Naive thymus-derived CD8-positive, alpha-beta T cell (primary cell): ENCODE measurements at places on chromosomes 4 and X. TPM values are rescaled to one million over a fixed set of nuclear protein-coding genes. Genes with fewer than 3 reads are reported as not detected.

- no peak overlapping the region for H3K27ac ChIP-seq
- no peaks in the 10 kb centered on the region for H3K27me3 ChIP-seq
- peaks cover 85% of the 10 kb centered on the region for H3K36me3 ChIP-seq
- H3K4me1 ChIP-seq, result no peaks in the 10 kb centered on the region
Measured at GRCh38 chr4:42460043-42460442, 62.8 kb downstream of the SHISA3 start.

DNA sequence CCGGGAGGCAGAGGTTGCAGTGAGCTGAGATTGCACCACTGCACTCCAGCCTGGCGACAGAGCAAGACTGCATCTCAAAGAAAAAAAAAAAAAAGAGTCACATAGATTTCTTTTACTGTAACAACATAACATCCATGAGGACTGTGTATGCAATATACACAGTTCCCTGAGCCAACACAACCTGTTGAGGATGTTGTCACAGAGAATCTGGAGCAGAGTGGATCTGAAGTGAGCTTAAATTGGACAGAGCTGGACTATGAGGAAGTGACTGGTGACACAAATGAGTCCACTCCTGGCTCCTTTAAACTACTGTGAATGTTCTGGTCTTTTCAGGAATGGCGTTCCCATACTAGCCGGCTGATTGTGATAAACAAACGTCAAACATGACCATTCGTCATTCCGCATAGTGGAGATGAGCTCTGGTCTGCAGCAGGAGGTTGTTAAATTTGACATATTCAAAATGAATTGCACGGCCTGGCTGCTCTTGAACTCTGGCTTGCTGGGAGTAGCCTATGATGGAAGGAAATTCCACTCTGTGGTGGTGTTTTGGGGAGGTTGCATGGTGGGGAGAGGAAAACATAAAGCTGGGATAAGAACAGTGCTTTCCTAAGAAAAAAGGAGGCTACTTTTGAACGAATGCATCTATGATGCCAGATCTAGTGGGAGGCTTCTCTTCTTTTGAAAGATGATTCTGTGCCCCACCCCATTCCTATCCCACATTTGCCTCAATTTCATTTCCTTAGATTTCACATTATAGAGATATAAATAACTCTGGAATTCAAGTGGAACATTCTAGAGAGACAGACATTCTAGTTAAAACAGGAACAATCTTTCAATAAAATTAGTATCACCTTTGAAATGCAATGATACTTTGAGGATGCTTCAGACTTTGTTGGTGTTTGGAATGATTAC lies 149.5 kb downstream of the SHROOM3 start:
- no peak overlapping the region for H3K4me3 ChIP-seq
- H3K4me1 ChIP-seq, result peaks cover 10% of the 10 kb centered on the region
- no peak for DNase-seq
- no peak overlapping the region for H3K27ac ChIP-seq

The ATP6AP2 gene
- 75.8 TPM for total RNA-seq

GRCh38 chrX:110044346-110045249 lies 41.7 kb downstream of the TMEM164 start:
- H3K4me1 ChIP-seq, result peaks cover 28% of the 10 kb centered on the region
- H3K36me3 ChIP-seq, result no peaks in the 10 kb centered on the region
- no peak overlapping the region for H3K4me3 ChIP-seq
- no peak overlapping the region for H3K27ac ChIP-seq
- H3K27me3 ChIP-seq, result no peaks in the 10 kb centered on the region

The CT45A1 gene
- not detected for total RNA-seq

DNA sequence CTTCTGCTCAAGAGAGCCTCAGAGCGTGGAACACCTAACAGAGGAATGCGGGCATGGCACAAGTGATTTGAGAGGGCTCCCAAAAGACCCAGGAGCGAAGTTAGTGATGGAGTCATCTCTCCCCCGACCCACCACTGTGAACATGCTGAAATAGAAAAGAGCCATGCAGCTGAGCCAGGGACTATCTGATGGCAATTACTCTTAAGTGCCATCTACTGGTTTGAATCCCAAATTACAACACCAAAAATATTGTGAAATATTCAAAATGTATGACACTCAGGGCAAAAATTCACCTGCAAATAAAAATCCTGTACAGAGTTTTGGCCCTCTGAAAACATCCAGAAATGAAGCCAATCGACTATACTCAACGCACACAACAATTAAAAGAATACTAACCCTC lies 2038.9 kb upstream of the ADGRL3 start:
- no peak overlapping the region for H3K4me3 ChIP-seq
- no peak overlapping the region for H3K27ac ChIP-seq
- no peaks in the 10 kb centered on the region for H3K36me3 ChIP-seq
- H3K27me3 ChIP-seq, result no peaks in the 10 kb centered on the region
- no peaks in the 10 kb centered on the region for H3K4me1 ChIP-seq
- no peak for DNase-seq

The VGLL1 gene
- total RNA-seq, result not detected

DNA sequence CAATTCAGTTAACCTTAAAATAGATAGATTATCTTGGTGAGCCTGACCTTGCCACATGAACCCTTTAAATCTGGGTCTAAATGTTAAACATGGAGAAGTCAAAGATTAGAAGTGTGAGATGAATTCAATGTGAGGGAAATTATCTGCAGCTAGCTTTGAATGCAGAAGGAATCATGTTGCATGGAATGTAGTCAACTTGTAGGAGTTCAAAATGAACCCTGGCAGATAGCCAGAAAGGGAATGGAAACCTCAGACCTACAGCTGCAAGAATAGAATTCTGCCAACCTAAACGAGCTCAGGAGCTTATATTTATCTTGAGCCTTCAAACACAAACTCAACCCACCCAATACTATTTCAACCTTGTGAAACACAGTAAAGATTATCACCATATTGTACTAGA lies 632.5 kb downstream of the KCTD8 start:
- H3K4me3 ChIP-seq, result no peak overlapping the region
- H3K4me1 ChIP-seq, result no peaks in the 10 kb centered on the region
- H3K27ac ChIP-seq, result no peak overlapping the region
- no peaks in the 10 kb centered on the region for H3K36me3 ChIP-seq
- no peak for DNase-seq

DNA sequence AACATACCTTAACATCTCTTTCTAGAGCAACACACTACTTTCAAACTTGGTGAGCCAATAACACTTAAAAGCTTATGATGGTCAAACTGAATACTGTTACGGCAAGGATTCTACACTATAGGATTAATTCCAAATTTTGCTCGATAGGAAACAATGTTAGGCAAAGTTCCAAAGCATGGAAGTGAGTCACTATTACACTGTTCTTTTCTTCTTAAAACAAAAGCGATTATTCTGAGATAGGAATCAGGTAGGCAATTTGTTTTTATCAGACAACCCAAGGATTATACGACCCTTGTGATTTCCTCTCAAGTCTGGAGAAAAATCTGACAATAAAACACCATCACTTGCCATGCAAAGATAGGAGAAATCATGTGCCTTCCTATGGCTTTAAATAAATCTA lies 81.5 kb downstream of the HUWE1 start:
- DNase-seq, result no peak
- no peak overlapping the region for H3K27ac ChIP-seq
- peaks cover 9% of the 10 kb centered on the region for H3K4me1 ChIP-seq
- H3K36me3 ChIP-seq, result no peaks in the 10 kb centered on the region

DNA sequence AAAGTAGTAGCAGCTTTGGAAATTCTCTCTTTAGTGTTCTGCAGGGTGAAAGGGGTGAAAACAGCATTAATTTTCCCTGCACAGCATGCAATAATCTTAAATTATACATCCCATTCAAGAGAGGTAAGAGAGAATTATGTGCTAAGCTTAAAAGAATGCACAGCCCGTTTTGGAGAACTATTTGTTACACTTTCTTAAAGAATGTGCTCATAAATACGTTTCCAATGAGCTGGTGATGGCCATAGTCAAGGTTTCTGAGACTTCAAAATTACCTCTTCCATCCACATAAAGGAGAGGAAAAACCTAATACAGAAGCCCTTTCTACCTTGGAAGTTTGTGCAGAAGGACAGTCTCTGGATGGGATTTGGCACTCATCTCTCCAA lies 766.7 kb upstream of the TENM3 start:
- no peaks in the 10 kb centered on the region for H3K27me3 ChIP-seq
- no peak for DNase-seq
- no peaks in the 10 kb centered on the region for H3K36me3 ChIP-seq
- no peak overlapping the region for H3K27ac ChIP-seq

GRCh38 chr4:185879666-185880312 lies 67.8 kb upstream of the SORBS2 start:
- H3K36me3 ChIP-seq, result no peaks in the 10 kb centered on the region
- no peak overlapping the region for H3K4me3 ChIP-seq
- no peak for DNase-seq
- H3K27me3 ChIP-seq, result peaks cover 11% of the 10 kb centered on the region

- H3K4me3 ChIP-seq, result no peak overlapping the region
- DNase-seq, result no peak
- no peak overlapping the region for H3K27ac ChIP-seq
- no peaks in the 10 kb centered on the region for H3K4me1 ChIP-seq
- no peaks in the 10 kb centered on the region for H3K36me3 ChIP-seq
Measured at GRCh38 chr4:92615049-92615448, 311.3 kb downstream of the GRID2 start.

The ADH1B gene
- total RNA-seq, result not detected

DNA sequence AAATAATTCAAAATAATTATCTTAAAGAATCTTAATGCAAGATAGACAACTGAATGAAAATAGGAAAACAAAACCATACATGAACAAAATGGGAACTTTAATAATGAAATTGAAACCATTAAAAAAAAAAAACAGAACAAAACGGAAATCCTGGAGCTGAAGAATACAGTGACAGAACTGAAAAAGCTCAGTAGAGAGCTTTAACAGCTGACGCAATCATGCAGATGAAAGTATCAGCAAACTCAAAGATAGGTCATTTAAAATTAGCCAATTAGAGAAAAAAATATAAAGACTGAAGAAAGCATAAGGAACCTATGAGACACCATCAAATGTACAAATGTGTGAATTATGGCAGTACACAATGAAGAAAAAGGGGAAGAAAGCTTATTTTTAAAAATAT lies 18.8 kb downstream of the SLC25A31 start:
- H3K36me3 ChIP-seq, result peaks cover 12% of the 10 kb centered on the region
- DNase-seq, result no peak
- peaks cover 20% of the 10 kb centered on the region for H3K27me3 ChIP-seq
- H3K4me3 ChIP-seq, result no peak overlapping the region
- H3K4me1 ChIP-seq, result no peaks in the 10 kb centered on the region

The MAGEA9B gene
- total RNA-seq, result not detected

GRCh38 chr4:53118676-53119075 lies 247.2 kb downstream of the SCFD2 start:
- peaks cover 15% of the 10 kb centered on the region for H3K4me1 ChIP-seq
- peaks cover 12% of the 10 kb centered on the region for H3K36me3 ChIP-seq
- no peak overlapping the region for H3K27ac ChIP-seq
- DNase-seq, result no peak
- H3K27me3 ChIP-seq, result no peaks in the 10 kb centered on the region

- H3K27me3 ChIP-seq, result peaks cover 15% of the 10 kb centered on the region
- H3K4me1 ChIP-seq, result no peaks in the 10 kb centered on the region
- H3K4me3 ChIP-seq, result no peak overlapping the region
Measured at GRCh38 chr4:164924670-164925238, 47.8 kb downstream of the APELA start.

GRCh38 chrX:69186651-69187050 lies 21.4 kb upstream of the PJA1 start:
- no peak overlapping the region for H3K27ac ChIP-seq
- no peak overlapping the region for H3K4me3 ChIP-seq
- H3K36me3 ChIP-seq, result no peaks in the 10 kb centered on the region
- H3K4me1 ChIP-seq, result no peaks in the 10 kb centered on the region
- DNase-seq, result no peak

The FGF13 gene
- not detected for total RNA-seq

The HPRT1 gene
- 19.2 TPM for total RNA-seq

The CWH43 gene
- total RNA-seq, result not detected

The DCLK2 gene
- not detected for total RNA-seq

- no peak overlapping the region for H3K27ac ChIP-seq
- no peak overlapping the region for H3K4me3 ChIP-seq
- no peaks in the 10 kb centered on the region for H3K4me1 ChIP-seq
- DNase-seq, result no peak
- H3K27me3 ChIP-seq, result no peaks in the 10 kb centered on the region
- H3K36me3 ChIP-seq, result no peaks in the 10 kb centered on the region
Measured at GRCh38 chr4:149896432-149896831, 80.8 kb upstream of the IQCM start.

GRCh38 chr4:76342191-76342590 lies 35.7 kb downstream of the STBD1 start:
- no peak for DNase-seq
- peaks cover 2% of the 10 kb centered on the region for H3K27me3 ChIP-seq
- no peaks in the 10 kb centered on the region for H3K36me3 ChIP-seq
- no peaks in the 10 kb centered on the region for H3K4me1 ChIP-seq
- no peak overlapping the region for H3K4me3 ChIP-seq

DNA sequence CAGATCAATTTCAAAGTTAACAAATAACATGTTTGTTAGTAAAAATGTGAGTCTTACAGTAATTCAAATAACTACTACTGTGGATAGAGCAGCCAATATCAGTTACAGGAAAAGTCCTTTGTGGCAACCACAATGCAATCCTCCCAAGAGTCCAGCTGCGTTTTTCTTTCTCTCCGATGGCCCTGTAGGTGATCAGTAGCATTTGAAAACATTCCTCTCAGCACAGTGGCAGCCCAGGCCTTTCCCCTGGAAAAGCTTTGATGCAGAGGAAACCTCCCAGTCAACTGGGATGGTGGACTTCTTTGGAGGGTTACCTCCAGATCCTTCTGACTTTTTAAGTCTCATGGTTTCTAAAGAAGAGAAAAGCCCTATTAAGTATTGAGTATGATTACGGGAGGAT lies 18.0 kb upstream of the PDZD4 start:
- H3K4me1 ChIP-seq, result no peaks in the 10 kb centered on the region
- no peak overlapping the region for H3K27ac ChIP-seq
- no peak overlapping the region for H3K4me3 ChIP-seq
- H3K36me3 ChIP-seq, result peaks cover 2% of the 10 kb centered on the region
- no peak for DNase-seq
- peaks cover 5% of the 10 kb centered on the region for H3K27me3 ChIP-seq

The KLHL5 gene
- 14.9 TPM for total RNA-seq

DNA sequence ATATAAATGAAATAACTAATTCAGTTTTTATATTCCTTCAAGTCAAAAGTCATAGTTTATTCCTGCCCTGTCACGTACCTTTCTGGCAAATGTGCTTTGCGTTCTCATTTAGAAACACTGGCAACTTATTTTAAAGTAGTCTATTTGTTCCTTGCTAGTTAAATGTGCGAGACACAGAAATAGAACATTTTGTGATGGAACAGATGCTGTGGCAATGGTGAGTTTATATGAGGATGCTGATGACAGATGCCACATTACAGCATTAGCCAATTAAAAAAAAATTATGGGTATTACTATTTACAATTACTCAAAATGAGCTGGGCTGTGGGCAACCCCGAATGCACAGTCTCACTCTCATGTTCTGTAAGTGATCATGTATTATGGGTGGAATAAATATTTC lies 26.1 kb upstream of the EPHA5 start:
- DNase-seq, result no peak
- H3K27me3 ChIP-seq, result no peaks in the 10 kb centered on the region
- H3K4me1 ChIP-seq, result no peaks in the 10 kb centered on the region
- no peak overlapping the region for H3K4me3 ChIP-seq
- H3K36me3 ChIP-seq, result no peaks in the 10 kb centered on the region
- no peak overlapping the region for H3K27ac ChIP-seq

- peaks cover 10% of the 10 kb centered on the region for H3K27me3 ChIP-seq
- no peaks in the 10 kb centered on the region for H3K36me3 ChIP-seq
- no peak for DNase-seq
- H3K27ac ChIP-seq, result no peak overlapping the region
- H3K4me3 ChIP-seq, result no peak overlapping the region
- peaks cover 8% of the 10 kb centered on the region for H3K4me1 ChIP-seq
Measured at GRCh38 chrX:140767646-140768045, 58.1 kb downstream of the LINC00632 start.

- peaks cover 12% of the 10 kb centered on the region for H3K27me3 ChIP-seq
- peaks cover 2% of the 10 kb centered on the region for H3K36me3 ChIP-seq
- H3K27ac ChIP-seq, result no peak overlapping the region
Measured at GRCh38 chr4:183312841-183313240, 7.2 kb downstream of the CLDN22 start.

The CNKSR2 gene
- 20.6 TPM for total RNA-seq
